ENCODE measurements at places on chromosomes 6 and 20.

DNA sequence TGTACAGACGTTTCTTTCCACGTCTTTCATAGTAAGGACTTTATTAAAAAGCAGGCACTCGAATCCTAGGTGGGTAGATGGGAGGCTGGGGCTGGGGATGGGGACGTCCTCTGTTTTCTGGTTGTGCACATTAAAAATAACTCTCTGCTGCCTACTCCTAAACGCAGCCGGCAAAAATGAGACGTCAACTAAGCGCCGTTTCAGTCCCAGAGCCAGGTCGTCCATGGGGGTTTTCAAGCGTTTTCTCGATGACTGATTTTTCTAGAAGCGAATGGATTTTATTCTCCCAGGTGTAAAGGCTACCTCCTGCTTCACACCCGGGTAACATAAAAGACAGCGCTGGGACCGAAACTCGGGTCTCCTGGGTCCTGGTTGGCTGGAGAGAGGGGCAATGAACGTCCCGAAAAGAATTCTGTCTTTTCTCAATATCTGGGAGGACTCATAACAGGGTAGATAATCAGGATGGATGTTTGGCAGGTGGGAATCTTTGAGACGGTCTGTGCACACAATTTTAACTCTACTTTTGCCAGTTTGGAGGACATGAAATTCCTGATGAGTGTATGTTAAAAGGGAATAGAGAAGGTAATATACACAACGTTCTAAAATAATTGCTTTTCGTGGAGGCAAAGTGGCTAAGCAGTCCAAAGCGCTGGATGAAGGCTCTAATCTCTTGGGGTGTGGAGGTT, 25.2 kb downstream of the GPX6 start:
- DNase-seq, result no peak

DNA sequence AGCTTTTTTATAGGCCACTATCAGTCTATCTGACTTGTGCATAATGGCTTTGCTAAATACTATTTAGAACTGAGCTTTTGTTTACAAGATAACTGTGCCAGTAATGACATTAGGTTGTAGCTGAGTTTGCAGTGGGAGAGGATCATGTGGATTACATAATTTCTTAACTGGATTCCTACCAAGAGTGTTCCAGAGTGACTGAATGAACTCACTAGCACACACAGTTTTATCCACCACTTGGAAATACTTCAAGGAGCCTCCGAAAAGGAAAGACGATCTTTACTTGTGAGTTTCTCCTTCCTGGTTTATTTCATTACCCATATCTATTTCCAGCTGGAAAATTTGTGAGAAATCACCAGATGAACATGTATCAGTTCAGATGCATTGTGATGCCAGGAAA, 10.9 kb upstream of the SYNE1 start:
- DNase-seq, result no peak

DNA sequence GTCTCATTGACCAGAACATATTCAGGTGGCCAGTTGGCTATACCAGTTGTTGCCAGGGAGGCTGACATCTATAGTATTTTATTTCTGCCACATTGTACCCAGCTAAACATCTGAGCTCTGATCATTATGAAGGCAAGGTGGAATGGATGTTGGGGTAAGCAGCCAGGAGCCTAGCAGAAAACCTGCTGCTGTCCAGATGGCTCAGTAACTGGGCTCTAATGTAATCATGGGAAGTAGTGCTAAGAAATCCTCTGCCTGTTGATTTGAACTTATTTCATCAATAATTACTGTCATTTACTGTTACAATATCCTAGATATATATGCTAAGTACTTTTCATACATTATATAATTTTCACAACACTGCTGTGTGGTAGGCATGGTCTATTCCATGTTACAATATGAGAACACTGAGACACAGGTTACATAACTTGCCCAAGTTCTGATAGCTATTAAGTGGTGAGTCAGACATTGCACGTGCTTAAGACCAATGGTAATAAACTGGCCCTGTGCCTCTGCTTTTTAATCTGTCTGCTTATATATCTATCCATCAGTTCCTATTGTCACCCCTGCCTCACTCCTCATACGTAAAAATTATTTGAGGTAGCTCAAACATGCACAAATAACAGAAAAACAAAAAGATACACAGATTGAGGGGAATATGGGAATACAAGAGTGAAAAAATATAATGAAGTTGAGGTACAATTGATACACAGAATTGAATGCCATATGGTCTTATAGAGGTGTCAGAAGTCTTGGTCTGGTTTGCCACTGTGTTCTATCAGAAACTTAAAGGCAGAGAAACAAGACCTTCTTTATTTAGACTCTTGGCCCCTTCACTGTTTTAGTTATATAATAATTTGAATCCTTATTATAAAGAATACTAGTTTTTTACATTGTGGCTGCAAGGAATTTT, 25.2 kb downstream of the TBPL1 start:
- DNase-seq, result no peak

- DNase-seq, result no peak
These were observed 13.6 kb upstream of the SSTR4 start for GRCh38 chr20:23021541-23021940.

DNA sequence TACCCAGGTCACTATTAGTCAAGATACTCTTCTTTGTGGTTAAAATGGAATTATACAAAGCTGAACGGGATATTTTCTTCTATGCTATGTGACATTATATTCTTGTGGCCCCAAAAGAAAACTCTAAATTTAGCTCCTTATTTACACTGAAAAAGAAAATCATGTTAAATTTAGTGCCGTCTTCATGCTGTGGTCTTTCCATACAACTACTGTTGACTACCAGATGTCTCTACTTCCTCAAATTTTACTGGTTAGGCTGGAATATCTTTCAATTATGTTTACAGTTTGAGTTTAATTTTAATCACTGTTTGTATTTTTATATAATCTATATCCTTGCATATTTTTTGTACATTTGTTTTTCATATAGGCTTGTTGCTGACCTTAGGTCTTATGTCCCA, 95.6 kb upstream of the FOXO3 start:
- no peak for DNase-seq

- no peak for DNase-seq
These were observed 203.8 kb upstream of the MAP3K7 start for GRCh38 chr6:90790696-90791095.

DNA sequence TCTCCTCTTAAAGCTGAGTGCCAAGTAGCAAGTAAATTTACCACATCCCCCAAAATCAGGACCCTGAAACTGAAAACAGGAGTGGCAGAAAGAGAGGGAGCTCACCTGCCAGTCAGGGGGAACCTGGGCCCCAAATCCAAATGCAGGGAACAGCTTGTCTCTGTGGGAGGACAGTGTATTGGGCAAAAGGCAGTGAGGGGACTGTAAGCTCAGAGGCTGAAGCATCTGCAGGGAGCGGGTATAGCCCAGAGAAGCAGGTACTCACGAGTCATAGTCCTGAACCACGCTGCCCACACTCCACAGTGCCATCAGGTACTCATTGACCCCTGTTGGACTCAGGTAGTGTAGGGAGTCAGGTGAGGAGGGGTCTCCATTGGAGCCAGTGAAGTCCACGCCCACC, 15.0 kb downstream of the SPAG4 start:
- DNase-seq, result no peak

- no peak for DNase-seq
These were observed 23.4 kb upstream of the PLN start for GRCh38 chr6:118524686-118525085.

- DNase-seq, result no peak
These were observed 64.7 kb upstream of the HS3ST5 start for GRCh38 chr6:114407426-114408035.

DNA sequence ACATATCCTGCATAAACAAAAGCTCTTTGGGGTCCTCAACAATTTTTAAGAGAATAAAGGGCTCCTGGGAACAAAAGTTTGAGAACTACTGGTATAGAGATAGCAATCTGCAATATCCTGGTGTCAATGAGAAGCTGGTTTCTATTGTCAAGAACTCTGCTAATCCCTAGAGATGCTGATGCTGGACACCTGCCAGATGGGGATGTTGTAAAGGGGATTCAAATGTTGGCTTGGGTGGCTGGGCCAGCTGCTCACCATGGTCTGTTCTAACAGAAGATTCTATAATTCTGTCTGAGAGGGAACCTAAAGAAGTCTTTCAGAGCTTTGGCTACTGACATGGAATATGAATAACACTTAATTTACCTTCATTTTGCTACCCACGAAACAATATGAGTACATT, 137.8 kb downstream of the BTBD9 start:
- DNase-seq, result no peak

DNA sequence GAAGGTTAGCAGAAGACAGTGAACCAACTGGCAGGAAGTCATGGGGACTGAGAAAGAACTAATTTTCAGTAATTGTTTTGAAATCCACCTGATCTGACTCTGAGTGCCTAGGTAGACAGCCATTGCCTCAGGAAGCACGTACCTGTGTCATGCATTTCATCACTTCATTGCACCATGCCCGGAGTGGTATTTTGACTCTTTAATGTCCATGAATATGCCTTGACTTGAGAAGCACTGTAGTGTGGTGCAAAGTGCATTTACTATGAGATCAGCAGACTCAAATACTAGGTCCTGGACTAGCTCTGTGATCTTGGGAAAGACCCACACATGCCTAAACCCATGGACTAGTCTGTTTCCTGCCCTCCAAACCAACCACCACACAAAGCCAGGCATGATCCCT, 370.9 kb upstream of the MARCKS start:
- no peak for DNase-seq
